ENCODE measurements at places on chromosomes 7 and 10.

DNA sequence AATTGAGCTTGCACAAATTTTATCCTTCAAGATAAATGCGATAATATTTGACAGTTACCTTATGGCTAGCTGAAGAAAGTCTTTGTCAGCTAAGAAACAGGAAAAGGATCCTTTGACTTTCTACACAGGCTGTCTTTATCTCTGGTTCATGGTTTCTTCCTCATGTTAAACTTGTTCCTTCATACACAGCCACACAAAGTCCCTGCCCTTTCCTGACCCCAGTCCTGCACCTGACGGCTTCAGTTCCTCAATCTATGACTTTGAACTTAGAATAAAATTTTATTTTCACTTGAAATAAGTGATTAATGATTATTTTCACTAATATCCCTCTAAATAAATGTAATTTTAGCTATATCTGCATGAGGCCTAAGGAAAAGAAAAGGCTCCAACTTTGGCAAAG, 77.8 kb upstream of the PRSS1 start:
- no peak overlapping the region for H3K27ac ChIP-seq
- no peak overlapping the region for H3K4me3 ChIP-seq
- H3K4me1 ChIP-seq: peaks cover 12% of the 10 kb centered on the region
- DNase-seq: no peak

DNA sequence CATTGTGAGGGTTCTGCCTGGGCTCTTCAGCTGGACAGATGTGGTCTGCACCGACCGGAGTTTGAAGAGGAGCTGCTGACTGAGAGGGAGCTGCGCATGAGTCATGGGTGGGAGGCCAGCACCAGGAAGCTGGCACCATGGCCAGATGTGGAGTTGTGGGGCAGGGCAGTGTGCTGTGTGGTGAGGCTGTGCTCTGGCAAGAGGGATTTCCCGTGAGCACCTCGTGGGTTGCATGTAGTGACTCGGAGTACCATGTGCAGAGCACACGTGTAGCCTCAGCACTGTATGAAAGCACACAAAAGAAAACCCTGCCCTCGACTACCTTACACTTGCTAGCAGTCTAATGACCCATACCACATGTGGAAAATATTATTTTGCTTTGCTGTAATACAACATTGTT, 103.4 kb downstream of the WNT2 start:
- H3K27me3 ChIP-seq: no peaks in the 10 kb centered on the region
- no peaks in the 10 kb centered on the region for H3K36me3 ChIP-seq
- DNase-seq: no peak
- H3K27ac ChIP-seq: no peak overlapping the region
- no peaks in the 10 kb centered on the region for H3K4me1 ChIP-seq
- no peak overlapping the region for H3K4me3 ChIP-seq

GRCh38 chr10:119251315-119251708, 43.9 kb downstream of the GRK5 start:
- no peak overlapping the region for H3K4me3 ChIP-seq
- no peaks in the 10 kb centered on the region for H3K27me3 ChIP-seq
- no peak overlapping the region for H3K27ac ChIP-seq

GRCh38 chr10:131851346-131851745, 49.5 kb upstream of the PPP2R2D start:
- H3K27ac ChIP-seq: no peak overlapping the region
- H3K4me3 ChIP-seq: no peak overlapping the region
- no peak for DNase-seq
- H3K36me3 ChIP-seq: no peaks in the 10 kb centered on the region

- no peak overlapping the region for H3K4me3 ChIP-seq
- no peak for DNase-seq
- H3K36me3 ChIP-seq: peaks cover 3% of the 10 kb centered on the region
These were observed 6.1 kb downstream of the ZNF277 start for GRCh38 chr7:112212571-112212970.

- peaks cover 22% of the 10 kb centered on the region for H3K4me1 ChIP-seq
- H3K27me3 ChIP-seq: no peaks in the 10 kb centered on the region
- H3K36me3 ChIP-seq: peaks cover 3% of the 10 kb centered on the region
- H3K4me3 ChIP-seq: no peak overlapping the region
- no peak overlapping the region for H3K27ac ChIP-seq
- no peak for DNase-seq
These were observed 42.2 kb downstream of the BMPR1A start for GRCh38 chr10:86798611-86799010.

DNA sequence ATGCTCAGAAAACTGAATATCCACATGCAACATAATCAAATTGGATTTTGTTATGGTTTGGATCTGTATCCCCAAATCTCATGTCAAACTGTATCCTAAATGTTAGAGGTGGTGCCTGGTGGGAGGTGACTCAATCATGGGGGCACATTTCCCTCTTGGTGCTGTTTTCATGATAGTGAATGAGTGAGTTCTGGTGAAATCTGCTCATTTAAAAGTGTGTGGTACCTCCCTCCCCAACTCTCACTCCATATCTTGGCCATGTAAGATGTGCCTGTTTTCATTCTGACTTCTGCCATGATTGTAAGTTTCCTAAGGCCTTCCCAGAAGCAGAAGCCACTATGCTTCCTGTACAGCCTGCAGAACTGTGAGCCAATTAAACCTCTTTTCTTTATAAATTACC, 239.6 kb upstream of the KLF14 start:
- H3K27me3 ChIP-seq: no peaks in the 10 kb centered on the region
- no peak for DNase-seq
- peaks cover 42% of the 10 kb centered on the region for H3K4me1 ChIP-seq
- peak overlapping the region; percentile 23 for H3K4me3 ChIP-seq
- H3K27ac ChIP-seq: peak overlapping the region; percentile 17

GRCh38 chr7:26504411-26505120, 212.9 kb downstream of the SNX10 start:
- H3K4me3 ChIP-seq: no peak overlapping the region
- H3K27me3 ChIP-seq: peaks cover 57% of the 10 kb centered on the region
- no peaks in the 10 kb centered on the region for H3K36me3 ChIP-seq
- H3K4me1 ChIP-seq: no peaks in the 10 kb centered on the region

DNA sequence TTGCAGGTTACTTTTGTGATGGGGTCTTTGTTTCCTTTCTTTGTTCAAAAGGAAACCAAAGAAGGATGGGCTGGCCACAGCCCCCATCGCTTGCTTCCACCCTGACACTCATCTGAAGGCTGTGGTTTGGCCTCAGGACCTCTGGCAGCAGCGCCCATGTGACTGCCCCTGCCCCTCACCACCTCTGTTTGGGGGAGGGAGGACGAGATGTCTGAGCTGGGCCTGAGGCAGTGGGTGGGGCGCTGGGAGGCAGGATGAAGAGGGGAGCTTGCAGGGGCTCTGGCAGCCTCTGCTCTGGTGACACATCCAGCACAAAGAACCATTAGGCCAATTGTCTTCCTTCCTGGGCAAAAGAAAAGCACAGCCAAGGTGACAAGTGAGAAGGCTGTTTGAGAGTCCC, 15.9 kb upstream of the CHST15 start:
- no peaks in the 10 kb centered on the region for H3K36me3 ChIP-seq
- DNase-seq: no peak
- no peak overlapping the region for H3K27ac ChIP-seq

GRCh38 chr7:95977994-95978393, 205.6 kb downstream of the DYNC1I1 start:
- H3K4me3 ChIP-seq: no peak overlapping the region
- peaks cover 24% of the 10 kb centered on the region for H3K27me3 ChIP-seq
- H3K36me3 ChIP-seq: no peaks in the 10 kb centered on the region
- no peak for DNase-seq
